ENCODE measurements at places on chromosomes 11 and 22.

GRCh38 chr11:86508604-86509587 is 134.2 kb downstream of the CCDC81 start:
- no peak for DNase-seq

- no peak for DNase-seq
Observed at GRCh38 chr22:35986088-35986487, 42.5 kb downstream of the RBFOX2 start.

DNA sequence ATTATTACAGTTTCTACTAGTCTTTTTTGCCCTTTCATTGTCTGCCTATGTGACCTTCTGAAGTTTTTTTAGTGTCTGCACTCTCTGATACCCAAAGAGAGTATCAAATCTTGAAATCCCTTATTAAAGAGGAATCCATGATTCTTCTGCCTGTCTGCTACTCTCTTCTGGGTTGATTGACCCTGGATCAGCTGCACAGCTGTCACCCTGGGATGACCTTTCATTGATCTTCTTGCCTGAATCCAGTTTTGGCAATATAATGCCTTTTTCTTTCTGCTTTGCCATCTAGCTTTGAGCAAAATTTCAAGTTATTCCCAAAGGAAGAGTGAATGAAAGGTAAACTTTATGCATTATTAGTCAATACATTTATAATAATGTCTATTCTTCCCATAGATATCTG is 32.6 kb downstream of the NCAM1 start:
- DNase-seq: no peak

- DNase-seq: no peak
Observed at GRCh38 chr22:39732625-39733024, 160.9 kb downstream of the ENTHD1 start.

All from T-helper 17 cell (primary cell).